T-helper 1 cell (primary cell): ENCODE measurements at places on chromosomes 7 and 10.
A peak's percentile ranks its signal among the peaks of the same experiment; 100 is the strongest.

GRCh38 chr7:30134611-30135300 lies at the start of gene MTURN:
Gene MTURN (plus strand): TSS chr7:30134986. CDS start chr7:30135137, 151 bp downstream.
- DNase-seq, result peak; percentile 78

DNA sequence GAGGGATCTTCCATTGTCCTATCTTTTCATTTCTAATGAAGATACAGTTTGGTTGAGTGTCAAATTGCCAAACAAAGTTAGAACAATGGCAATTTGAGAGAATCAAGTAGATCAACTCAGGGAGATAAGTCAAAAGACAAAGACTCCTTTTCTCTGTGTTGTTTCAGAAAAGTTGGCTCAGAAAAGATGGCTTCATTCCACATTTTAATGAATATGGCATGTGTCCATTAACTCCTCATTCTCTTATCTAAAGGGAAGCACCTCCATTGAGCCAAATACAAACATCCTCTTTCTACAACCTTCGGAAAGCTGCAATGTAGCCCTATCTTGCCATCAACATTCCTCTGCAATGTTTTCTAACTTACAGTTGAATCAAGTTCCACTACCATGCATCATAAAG lies 939.0 kb upstream of the C7orf33 start:
- no peak for DNase-seq

DNA sequence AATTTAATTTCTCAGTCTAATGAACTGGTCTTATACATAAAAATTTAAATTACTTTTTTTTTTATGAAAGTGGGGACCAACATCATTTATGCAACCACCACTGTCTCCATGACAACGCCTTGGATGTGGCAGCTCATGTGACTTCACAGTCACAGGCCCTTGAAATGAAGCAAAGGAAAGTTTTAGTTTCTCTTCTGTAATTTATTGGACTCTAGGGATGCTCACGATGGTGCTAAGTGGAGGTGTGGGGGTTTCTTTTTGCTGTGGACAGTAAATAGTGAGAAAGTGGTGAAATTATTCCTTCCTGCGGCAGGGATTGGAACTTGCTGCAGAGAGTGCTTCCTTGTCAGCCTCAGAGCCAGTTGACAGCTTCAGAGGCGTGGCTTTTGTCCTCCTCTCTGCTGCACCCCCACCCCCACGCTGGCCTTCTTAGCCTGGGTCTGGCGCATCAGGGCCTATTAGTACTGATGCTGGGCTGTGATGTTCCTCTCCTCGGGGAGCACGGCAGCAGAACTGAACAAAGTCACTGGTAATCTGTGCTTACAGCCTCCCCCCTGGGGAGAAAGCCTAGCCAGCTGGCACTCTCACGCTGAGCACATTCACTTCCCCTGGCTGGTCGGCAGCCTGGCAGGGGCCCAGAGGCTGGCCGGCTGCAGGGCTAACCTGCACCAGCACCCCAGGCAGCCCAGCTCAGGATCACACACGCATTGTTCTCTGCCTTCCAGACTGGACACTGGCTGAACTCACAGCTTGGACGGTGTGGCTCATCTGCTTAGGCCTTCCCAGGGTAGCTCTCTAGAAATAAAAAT lies 517.5 kb upstream of the GALNT17 start:
- no peak for DNase-seq

DNA sequence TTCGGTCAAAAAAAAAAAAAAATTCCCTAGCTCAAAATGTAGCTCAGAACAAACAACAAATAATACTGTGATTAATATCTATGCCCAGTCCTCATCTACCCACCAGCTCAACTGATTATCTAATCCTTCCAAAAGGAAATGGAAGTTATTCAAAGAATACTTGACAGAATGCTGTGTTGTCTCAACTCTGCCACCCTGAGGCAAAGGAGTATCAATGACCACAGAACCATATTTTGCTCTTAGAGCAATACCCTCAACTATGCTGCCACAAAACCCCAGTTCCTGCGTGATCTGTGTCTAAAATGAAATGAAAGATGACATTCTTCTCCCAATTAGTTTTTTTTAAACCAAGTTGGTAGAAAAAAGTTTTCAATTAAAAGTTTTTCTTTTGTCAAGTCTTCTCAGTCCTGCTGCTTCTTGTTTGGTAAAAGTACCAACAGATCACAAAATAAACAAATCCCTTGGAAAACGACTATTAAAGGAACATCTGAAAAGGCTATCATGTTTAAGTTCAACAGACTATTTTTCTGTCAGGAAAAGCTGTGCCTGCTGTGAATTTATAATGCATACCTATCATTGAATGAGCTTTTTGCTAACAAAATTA lies 21.6 kb downstream of the RBM28 start:
- DNase-seq, result no peak

DNA sequence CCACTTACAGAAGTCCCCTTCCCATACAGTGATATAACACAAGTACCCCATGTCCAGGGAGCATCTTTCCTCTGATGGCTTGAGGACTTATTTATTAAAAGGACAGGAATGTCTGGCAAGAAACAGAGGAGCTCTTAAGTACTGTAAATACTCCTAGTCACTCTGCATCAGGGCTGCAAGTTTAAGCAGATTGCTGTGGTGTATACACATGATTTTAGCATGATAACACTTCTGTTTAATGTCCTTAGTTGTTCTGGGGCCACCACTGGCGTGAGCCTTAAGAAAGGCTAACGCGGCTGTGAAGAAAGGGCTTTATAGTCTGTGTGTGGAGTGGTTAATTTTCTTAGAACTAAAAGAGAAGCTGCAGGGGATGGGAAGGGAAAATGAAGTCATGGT lies 65.7 kb downstream of the GBF1 start:
- no peak for DNase-seq

DNA sequence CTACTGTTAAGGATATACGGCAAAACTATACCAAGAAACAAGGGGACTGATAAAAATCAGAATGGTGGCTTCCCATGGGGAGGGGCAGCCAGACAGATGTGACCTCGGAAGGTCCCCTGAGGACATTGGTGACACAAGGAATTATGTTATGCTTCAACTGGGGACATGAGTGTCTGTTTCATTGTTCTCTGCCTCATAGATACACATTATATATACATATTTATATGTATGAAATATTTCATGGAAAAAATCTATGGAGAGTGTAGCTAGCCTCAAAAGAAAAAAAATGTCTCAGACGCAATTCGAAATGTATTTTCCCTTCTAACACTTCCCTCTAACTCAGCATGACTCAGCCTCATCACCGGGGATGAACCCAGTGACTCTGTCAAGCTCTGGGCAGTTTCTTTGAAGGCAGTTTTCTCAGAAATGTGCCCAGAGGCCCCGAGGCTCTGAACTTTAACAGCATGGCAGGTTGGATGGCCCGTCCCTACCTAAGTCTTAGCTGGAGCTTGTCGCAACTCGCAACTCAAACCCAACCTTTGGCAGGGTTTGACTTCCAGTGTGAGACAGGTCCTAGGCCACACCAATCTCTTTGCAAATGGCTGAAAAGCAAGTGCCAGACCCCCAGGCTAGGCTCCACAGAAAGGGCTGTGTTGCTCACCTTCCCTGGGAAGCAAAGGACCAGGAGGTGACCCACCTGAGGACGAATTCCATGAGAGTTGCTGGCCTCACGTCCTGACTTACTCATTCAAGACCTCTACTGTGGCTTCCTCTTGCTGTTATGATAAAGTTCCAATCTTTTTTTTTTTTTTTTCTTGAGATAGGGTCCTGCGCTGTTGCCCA lies 86.9 kb downstream of the CARD11 start:
- no peak for DNase-seq

DNA sequence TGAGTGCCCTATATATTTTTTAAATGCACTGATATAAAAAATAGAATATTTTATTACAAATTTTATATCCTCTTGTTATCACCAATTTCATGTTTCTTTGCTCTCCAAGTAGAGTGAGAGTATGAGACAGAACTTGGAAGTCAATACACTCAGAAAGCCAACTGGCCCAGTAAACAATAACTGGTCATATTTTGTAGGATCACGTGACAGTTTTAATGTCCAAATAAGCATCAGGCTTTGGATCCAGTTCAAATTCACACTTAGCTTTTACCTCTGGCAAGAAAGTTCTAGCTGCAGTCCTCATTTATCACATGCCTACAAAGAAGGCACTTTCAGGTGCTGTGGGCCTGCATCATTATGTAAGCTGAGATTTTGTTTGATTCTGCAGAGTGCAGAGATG lies 21.6 kb upstream of the TPK1 start:
- DNase-seq, result no peak
